Activated naive CD4-positive, alpha-beta T cell treated with anti-CD3 and anti-CD28 coated beads, Interleukin-2, amount 10 ng/mL, durations not matched to agents 7 days and 5 days (primary cell): ENCODE measurements at places on chromosomes 2 and 18.
A peak's percentile ranks its signal among the peaks of the same experiment; 100 is the strongest.

- no peak for DNase-seq
Observed at GRCh38 chr2:145049475-145049874, 529.6 kb upstream of the ZEB2 start.

DNA sequence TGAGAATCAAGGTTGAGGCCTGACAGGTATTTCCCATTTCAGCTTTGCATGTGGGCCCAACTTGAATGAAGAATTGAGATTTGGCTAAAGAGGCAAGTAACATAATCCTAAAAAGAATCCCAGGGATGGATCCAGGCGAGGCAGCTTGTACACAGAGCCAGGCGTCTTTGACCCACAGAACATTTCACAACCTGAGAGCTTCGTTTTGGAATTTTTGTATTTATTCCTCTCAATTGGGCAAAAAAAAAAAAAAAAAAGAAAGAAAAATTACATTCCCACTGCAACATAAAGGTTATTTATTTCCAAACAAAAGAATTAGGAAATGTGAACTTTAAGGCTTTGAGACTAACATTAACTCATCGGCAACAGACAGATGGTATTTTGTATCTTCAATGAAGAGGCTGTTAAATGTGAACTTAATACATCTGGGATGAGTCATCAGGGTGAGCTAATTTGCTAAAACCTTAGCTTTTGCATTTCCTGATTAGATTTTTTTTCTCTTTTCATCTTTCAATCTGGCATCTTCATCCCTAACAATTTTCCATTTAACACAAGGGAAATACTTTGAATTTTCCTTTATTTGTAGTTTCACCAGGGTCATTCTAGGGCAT is 478.5 kb upstream of the TNP1 start:
- no peak for DNase-seq

DNA sequence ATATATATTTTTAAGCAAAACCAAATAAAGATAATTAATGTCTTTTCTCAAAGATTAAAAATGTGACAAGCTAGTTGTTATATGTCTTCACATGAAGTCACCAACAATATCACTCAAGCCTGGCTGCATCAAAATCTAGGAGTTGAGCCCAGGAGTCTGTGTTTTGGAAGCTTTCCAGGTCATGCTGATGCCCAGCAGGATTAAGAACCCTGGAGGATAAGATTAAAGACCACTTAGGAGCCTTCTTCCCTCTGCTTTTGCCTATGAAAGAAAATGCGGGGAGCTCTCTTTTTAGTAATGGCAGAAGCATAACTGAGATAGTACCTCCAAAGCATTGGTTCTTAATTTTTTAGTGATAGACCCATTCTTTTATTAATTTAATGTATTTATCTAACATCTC is 157.4 kb downstream of the ASXL3 start:
- no peak for DNase-seq

DNA sequence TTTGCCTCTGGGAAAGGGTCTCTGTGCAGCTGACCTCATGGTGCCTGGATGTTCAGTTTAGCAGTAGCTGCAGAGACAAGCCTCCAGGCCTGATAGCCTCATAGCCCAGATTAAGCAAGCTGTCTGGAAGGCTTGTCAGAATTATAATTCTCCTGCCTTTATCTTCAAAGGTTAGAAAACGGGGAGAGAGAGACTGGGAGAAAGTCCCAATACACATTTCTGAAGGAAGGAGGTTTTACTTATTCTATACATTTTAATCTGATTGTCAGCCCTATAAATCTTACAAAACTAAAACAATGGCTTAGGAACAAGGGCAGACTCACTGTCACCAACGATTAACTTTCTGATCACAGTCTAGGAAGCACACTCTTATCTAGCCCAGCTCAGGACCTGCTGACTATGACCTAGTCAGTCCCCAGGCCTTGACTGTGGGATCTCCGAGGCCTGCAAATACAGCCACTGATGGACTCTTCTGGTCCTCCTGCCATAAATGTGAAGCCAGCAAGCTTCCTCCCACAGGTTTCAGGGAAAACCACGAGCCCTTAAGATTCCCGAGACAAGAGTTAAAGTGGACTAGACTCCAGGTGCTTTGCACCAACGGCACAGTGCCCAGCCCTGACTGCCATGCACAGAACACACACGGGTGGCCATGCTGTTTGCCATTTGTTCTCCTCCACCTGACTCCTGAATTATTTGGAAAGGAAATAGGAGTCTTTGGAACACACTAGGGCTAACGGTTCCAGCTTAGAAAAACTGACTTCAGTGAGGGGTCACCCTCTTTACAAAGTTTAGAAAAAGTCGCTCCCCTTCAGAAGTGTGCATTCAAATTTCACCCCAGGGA is 111.4 kb upstream of the SMAD7 start:
- DNase-seq, result no peak

- DNase-seq, result no peak
Observed at GRCh38 chr2:132923787-132924186, 253.8 kb upstream of the LYPD1 start.

- no peak for DNase-seq
Observed at GRCh38 chr2:179336782-179337534, 72.3 kb upstream of the SESTD1 start.

DNA sequence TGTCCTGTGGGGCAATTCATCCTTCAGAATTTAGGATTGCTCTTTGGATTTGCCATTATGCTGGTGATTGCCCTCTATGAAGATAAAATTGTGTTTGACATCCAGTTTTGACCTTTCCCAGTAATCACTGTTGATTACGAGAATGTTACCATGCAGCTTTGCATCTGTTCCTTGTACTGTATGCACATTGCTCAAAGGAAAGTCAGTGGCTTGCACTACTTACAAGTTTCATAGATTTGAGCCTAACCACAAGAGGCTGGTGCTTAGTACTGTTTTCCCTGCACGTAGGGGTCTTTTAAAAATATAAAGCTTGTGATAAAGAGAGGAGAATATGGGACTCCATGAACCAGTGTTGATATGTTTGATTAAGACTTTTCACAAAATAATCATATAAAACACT is 77.9 kb downstream of the SLC39A10 start:
- no peak for DNase-seq

DNA sequence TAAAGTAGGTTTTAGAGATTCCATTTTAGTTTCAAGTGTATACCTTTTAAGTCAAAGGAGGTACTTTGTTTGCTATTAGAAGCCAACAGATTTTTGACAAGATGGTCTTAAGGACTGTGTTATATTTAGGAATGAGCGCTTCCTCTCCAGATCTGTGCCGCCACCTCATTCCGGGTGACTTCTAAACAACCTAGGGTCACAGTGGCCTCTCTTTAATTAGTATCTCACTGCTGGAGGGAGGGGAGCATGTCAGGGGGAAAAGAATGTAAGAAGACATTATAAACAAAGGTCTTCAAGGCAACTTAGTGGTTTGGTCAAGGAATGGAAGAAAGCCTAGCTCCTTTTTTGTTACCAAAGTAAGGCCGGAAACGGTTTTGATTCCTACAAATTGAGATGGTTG is 67.0 kb downstream of the RBMS1 start:
- no peak for DNase-seq

DNA sequence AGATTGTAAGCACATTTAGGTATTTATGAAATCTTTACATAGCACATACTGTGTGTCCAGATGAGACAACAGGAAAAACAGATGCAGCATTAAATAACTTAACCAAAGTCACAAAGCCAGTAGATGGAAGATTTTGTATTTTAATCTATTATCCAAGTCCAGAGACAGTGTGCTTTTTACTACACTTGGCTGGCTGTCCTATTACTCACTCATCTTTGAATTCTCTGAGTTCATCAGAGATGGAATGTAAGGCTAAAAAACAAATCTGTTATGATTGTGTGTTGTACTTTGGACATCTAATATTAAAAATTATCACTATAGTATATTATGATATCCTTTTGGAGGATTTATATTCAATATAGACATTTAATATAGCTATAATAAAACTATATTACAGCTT is 1189.4 kb downstream of the DSC3 start:
- DNase-seq, result no peak

GRCh38 chr18:38262661-38263060 is 697.1 kb upstream of the CELF4 start:
- no peak for DNase-seq

DNA sequence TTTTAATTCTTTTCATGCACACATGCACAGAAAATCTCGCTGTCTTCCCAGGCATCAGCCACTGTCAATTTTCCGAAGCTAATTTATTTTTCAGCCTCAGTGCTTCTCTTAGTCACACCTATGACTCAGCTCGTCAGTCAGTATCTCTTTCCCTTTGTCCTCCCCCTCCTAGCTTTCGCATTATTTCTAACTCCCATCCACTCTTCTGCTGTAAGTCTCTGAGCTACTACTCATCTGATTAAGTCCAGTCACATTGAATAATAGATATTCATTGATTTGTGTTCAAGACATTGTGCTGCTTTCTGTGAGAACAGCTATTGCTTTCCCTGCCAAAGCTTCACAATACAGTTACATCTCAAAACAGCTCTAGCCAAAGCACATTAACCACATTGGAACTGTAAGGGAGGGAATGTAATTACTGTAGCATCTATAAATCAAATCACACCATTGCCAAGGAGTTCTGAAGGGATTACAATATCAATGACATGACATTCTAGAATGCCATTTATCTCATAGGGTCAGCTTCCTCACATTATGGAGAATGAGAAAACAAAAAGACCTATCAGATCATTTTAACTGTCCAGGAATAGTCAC is 89.4 kb downstream of the SCN3A start:
- DNase-seq, result no peak

DNA sequence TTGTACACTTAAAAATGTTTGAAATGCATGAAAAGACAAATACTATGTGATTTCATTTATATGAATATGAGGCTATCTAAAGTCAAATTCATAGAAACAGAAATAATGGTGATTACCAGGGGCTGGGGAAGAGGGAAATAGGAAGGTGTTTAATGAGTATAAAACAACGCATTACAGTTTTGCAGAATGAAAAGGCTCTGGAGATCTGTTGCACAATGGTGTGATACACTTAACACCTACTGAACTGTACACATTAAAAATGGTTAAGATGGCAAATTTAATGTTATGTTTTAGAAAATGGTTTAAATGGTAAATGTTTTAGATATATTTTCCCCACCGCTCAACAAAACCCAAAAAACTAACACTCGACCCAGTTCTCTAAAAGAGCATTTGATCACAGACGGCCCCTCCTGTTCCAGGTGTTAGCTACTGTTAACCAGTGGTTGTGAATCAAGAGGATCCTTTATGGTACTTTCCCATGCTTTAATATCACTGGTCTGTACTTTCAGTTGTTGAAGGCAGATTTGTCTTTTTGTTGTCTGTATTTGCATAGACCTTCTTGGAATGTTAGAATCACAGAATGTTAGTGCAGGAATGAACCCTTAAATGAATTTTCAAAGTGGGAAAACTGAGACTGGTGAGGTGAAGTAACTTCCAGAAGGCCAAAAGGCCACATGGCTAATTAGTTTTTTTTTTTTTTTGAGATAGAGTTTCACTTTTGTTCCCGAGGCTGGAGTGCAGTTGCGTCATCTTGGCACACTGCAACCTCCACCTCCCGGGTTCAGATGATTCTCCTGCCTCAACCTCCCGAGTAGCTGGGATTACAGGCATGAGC is 10.2 kb downstream of the RAB10 start:
- DNase-seq, result no peak

DNA sequence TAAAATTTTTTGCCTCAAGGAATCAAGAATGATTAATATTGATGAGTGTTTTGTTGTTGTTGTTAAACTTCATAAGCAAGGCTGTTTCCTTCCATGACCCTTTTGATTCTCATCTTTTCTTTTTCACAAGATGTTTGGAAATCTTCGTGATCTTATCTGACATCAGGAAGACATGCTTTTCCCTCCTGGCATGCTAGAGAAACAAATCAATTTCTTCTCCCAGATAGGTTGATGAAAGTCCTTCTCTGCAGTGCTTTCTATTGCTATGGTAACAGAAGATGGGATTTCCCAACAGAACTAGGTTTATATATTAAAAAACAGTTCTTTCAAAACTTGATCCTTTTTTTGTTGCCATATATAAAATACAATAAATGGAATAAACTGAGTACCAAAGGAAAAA is 85.2 kb downstream of the EML6 start:
- no peak for DNase-seq

DNA sequence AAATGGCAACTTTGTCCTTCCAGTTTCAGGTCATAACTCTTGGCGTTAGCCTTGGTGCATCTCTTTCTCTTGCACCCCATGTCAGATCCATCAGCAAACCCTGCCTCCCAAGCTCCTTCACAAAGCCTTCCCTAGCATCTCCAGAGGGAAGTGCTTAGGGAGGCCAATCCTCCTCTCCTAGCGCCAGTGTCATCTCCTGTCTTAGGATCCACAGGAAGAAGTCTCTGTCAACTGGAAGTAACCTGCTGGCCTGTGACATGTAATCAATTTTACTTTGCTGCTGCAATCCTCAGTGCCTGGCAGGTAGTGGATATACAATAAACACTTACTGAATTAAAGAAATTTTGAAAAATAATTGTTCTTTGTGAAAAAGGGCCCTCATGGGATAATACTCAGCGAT is 7.9 kb upstream of the DNPEP start:
- DNase-seq, result no peak

DNA sequence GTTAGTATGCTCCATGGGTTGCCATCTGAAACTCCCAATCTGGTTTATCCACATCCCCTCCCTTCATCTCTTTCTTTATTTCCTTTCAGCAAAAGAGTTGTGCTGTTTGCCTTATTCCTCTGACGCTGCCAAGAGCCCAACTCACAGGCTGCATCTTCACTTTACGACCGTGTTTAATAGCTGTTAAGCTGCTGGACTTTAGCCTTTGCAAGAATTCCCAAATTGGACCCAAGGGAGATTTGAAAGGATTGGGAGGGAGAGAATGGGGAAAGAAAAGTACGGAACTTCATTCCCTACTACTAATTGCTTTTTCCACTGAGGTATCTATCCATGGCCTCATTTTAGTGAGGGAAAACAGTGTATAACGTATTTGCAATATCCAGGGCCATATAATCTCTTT is 263.4 kb upstream of the MEIS1 start:
- no peak for DNase-seq

GRCh38 chr2:43822839-43823238 is 15.8 kb downstream of the ABCG5 start:
- no peak for DNase-seq

DNA sequence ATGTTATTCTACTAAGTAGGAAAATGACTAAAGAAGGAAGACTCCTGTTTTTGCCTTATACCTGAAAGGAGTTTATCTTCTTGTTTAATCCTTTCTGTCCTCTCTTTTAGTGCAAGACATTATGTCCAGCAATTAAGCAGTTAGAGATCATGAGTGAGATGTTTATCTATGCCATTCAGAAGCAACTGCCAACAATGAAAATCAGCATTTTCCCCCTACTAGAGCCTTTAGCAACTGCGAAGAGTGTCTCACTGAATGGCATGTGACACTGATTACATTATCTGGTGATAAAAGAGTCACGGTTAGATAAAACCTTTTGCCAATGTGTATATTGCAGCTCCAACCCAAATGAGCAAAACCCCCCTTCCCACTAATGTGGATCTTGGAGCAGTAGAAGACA is 357.7 kb upstream of the SYT4 start:
- no peak for DNase-seq

- peak; percentile 23 for DNase-seq
Observed at GRCh38 chr18:70288171-70288850, 534 bp upstream of the SOCS6 start.

- DNase-seq, result no peak
Observed at GRCh38 chr2:23900133-23900532, 26.8 kb downstream of the ATAD2B start.
